Mammary epithelial cell (primary cell): ENCODE measurements at places on chromosomes 6 and 20. TPM values are rescaled to one million over a fixed set of nuclear protein-coding genes. Genes with fewer than 3 reads are reported as not detected.

LST1 gene
- not detected for polyA plus RNA-seq

ESR1 gene
- polyA plus RNA-seq: 0.44 TPM

DNA sequence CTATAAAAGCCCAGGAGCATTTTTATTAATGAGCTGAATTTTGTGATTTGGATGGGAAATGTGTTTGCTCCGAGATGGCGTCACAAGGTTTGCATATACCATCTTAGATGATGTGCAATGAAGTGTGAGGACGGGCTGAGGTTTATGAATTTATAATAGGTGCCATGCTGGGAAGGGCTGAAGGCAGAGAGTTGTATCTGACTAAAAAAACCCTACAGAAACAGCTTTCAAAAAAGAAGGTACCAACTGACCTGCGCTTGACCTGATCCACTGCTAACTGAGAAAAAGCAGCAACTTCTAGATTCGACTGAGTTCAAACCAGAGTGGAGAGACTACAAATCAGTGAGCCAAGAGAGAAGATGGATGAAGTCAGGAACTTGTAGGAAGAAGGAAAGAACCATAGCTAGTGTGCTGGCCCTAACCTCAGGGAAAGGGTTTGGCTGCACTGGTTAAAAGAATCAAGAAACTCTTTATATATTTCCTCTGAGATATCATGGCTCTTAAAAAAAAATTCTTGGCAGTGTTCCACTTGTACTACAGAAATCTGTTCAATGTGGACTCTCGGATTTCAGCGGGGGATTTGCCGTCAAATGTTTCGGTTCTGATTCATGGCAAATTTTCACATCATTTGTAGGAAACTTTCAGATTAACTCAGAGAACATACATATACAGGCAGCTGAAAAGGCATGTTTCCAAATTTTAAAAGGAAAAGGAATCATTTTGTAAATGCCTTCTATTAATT, 56.5 kb upstream of the HDGFL1 start:
- no peak for DNase-seq

- no peak for DNase-seq
Measured at GRCh38 chr6:113755449-113756289, 101.5 kb upstream of the MARCKS start.

GRCh38 chr6:78614961-78615360, 252.4 kb upstream of the IRAK1BP1 start:
- no peak for DNase-seq

- DNase-seq: peak; percentile 96
Measured at GRCh38 chr6:106799031-106799894, 169.9 kb downstream of the QRSL1 start.

DNA sequence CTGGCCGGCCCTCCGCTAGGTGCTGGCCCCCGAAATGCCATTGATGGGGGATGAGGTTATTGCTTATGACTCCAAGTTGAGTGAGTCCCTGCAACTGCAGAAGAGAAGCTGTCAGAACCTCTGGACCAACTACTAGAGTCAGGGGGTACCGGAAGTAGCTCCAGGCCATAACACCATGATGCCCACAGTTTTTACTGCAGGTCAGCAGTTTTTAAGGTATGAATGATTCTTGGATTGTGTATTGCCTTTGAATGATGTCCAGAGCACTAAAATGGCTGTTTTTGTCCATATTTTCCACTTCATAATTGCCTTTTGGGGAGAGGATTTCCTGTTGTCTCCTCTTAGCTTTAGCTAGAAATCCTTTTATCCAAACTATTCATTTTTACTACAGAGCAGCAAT, 148.4 kb downstream of the PDE10A start:
- no peak for DNase-seq

DNA sequence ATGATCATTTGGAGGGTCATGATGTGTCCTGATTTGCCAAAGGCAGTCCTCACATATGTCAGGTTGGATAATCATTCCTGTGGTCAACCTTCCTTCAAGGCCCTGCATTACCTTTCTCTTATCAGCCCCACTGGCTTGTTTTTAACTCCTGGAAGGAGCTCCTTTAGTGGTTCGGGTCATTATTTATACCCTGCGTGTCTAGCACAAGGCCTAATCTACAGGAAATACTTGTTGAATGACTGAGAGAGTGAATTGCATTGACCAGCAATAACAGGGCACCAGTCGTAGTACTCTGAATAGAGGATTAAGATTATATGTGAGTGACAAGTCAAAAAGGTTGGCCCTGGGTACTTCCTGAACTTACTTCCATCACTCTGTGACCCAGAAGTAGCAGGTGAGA, 4.5 kb downstream of the HIVEP2 start:
- no peak for DNase-seq
